ENCODE measurements at places on chromosomes 16 and 17. TPM values are rescaled to one million over a fixed set of nuclear protein-coding genes. Genes with fewer than 3 reads are reported as not detected.

The TBC1D3E gene
- not detected for polyA plus RNA-seq

The TM4SF5 gene
- polyA plus RNA-seq = not detected

The HOXB9 gene
- not detected for polyA plus RNA-seq

The ZNF750 gene
- polyA plus RNA-seq = not detected

The PSMC3IP gene
- 22.5 TPM for polyA plus RNA-seq

The PDP2 gene
- 3.0 TPM for polyA plus RNA-seq

The CCL14 gene
- polyA plus RNA-seq = not detected

The PARD6A gene
- 34.8 TPM for polyA plus RNA-seq

All from neural cell (in vitro differentiated cells).